Activated T-cell treated with anti-CD3 and anti-CD28 coated beads, Interleukin-2, amount 50 U/mL, for 72 hours (primary cell): ENCODE measurements at places on chromosomes 13 and 19. TPM values are rescaled to one million over a fixed set of nuclear protein-coding genes. Genes with fewer than 3 reads are reported as not detected.

- H3K27ac ChIP-seq = peak within 1 kb of the TSS; percentile 61
- peaks cover 76% of the 10 kb centered on the region for H3K4me1 ChIP-seq
- peaks cover 66% of the 10 kb centered on the region for H3K27me3 ChIP-seq
Observed at GRCh38 chr19:10289836-10290356, at the start of gene ICAM5. Gene ICAM5 (plus strand): TSS chr19:10289952. CDS start chr19:10290044, 92 bp downstream.

GIPR gene
- 5.9 TPM for total RNA-seq

LGALS7 gene
- total RNA-seq = not detected

DNA sequence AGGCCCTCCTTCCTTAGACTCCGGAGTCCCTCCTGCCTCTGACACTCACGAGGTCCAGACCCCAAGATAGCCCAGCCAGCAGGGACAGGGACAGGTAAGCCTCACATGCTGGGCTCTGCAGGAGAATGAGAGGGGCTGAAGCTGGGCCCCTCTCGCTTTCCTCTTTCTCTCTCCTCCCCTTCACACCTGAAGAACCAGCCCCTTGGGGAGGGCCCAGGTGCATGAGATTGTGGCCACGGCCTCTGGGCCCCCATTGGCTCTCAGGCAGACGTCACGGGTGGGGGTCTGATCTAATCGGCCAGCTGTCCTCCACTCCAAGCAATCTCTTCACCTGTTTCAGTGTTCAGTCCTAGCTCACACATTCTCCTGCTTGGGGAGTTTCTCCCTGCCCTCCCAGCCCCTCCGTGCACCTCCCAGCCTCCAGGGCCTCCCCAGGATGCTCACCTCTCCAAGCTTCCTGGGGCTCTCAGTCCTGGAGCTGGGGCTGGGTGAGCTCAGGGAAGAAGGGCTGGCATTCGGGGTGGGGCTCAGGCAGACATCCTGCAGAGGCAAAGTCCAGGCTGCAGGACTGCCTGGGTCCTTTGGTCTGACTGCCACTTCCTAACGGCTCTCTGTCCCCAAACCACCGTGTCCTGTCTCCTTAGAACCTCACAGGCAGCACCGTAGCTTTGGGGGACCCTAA lies 2.8 kb downstream of the TMEM150B start:
- H3K4me1 ChIP-seq = no peaks in the 10 kb centered on the region
- H3K4me3 ChIP-seq = no peak overlapping the region
- H3K36me3 ChIP-seq = no peaks in the 10 kb centered on the region

ZNF525 gene
- total RNA-seq = 27.0 TPM

DNA sequence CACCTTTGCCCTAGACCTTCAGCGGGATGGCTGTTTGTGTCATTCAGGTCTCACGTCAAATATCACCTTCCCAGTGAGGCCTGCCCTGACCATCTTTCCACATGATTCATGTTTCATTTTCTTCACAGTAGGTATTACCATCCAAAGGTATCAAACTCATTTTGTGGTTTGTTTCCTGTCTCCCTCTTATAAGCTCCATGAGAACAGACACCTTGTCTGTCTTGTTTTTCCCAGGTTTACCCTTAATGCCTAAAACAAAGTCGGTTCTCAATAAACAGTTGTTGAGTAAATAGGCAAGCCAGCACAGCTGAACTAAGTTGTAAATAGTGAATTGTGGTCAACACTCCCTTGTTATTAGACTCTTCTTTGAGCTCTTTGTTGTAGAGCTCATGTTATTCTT lies 122.6 kb upstream of the GJB6 start:
- no peak overlapping the region for H3K27ac ChIP-seq
- H3K27me3 ChIP-seq = no peaks in the 10 kb centered on the region
- no peak overlapping the region for H3K4me3 ChIP-seq
- peaks cover 26% of the 10 kb centered on the region for H3K4me1 ChIP-seq
- no peaks in the 10 kb centered on the region for H3K36me3 ChIP-seq

GRCh38 chr13:112131713-112132113 lies 64.8 kb downstream of the SOX1 start:
- H3K36me3 ChIP-seq = no peaks in the 10 kb centered on the region
- DNase-seq = no peak
- peaks cover 11% of the 10 kb centered on the region for H3K27me3 ChIP-seq
- no peak overlapping the region for H3K27ac ChIP-seq
- no peaks in the 10 kb centered on the region for H3K4me1 ChIP-seq

DNA sequence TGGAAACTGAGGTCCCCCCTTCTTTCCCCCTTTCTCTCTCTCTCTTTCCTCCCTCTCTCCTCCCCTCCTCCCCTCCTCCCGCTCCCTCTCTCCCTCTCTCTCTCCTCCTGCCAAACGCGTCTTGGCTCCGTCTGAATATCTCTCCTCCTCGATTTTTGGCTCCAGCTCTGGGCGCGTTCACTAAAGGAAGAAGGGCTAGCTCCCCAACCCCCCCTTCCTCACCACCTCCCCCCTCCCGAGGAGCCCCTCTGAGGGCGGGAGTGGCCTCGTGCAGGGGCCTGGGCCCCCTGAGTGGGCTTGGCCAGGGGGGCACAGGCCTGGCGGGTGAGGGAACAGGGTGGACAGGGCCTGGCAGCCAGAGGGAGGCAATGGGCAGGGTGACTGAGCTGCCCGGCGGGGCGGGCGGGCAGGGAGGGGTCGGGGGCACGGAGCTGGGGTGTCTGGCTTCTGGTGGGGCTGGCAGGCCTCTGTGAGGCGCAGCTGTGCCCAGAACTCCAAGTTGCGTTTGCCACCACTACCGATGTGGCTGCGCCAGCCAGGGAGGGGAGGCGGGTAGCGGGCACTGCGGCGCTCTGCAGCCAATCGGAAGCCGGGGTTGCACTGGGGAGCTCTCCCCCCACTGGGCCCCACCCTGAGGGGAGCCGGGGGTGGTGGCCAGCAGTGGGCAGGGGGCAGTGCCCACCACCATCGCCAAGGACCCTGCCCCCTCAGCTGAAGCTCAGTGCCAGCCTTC lies 7.1 kb downstream of the NFIX start:
- H3K36me3 ChIP-seq = no peaks in the 10 kb centered on the region
- no peaks in the 10 kb centered on the region for H3K4me1 ChIP-seq
- H3K27ac ChIP-seq = no peak overlapping the region
- no peak overlapping the region for H3K4me3 ChIP-seq
- H3K27me3 ChIP-seq = no peaks in the 10 kb centered on the region
- no peak for DNase-seq

CGB3 gene
- total RNA-seq = not detected

ZNF728 gene
- total RNA-seq = not detected

ZSWIM9 gene
- 13.1 TPM for total RNA-seq

- no peak for DNase-seq
- peak overlapping the region; percentile 64 for H3K4me3 ChIP-seq
- peak overlapping the region; percentile 70 for H3K27ac ChIP-seq
- no peaks in the 10 kb centered on the region for H3K27me3 ChIP-seq
- peaks cover 11% of the 10 kb centered on the region for H3K4me1 ChIP-seq
Observed at GRCh38 chr13:32472194-32472621, 44.3 kb upstream of the N4BP2L1 start.

- DNase-seq = no peak
- H3K27me3 ChIP-seq = no peaks in the 10 kb centered on the region
- H3K27ac ChIP-seq = no peak overlapping the region
- no peaks in the 10 kb centered on the region for H3K36me3 ChIP-seq
- no peaks in the 10 kb centered on the region for H3K4me1 ChIP-seq
- no peak overlapping the region for H3K4me3 ChIP-seq
Observed at GRCh38 chr13:59337070-59337469, 826.7 kb downstream of the DIAPH3 start.

KLK15 gene
- total RNA-seq = not detected

DNA sequence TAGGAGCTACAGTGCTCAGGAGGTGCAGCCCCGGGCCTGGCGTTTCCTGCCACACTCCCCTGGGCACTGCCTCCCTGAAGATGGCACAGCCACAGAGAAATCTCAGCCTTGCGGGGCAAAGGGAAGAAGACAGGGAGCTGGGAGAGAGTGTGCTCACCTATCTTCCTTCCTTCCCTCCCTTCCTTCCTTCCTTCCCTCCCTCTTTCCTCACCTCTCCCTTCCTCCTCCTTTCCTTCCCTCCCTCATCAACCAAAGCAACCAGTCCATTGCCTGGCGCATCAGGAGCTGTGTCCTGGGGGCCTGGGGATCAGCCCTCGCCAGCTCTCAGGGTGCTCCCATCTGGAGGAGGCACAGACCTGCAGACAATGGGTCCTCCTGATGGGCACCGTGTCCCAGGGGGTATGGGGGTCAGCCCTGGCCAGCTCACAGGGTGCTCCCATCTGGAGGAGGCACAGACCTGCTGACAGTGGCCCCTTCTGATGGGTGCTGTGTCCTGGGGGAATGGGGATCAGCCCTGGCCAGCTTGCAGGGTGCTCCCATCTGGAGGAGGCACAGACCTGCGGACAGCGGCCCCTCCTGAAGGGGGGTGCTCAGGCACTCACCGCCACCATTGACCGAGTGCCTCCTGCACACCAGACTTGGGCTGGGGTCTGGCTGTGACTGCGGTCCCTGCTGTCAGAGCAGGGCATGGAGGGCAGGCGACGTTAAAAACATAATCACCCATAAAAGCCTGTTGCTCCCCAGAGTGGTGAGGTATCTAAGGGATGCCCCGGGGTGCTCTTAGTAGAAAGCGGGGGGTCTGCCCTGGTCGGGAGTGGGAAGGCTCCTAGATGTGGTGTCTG lies 120.2 kb downstream of the URI1 start:
- no peak overlapping the region for H3K4me3 ChIP-seq
- no peaks in the 10 kb centered on the region for H3K36me3 ChIP-seq
- no peak overlapping the region for H3K27ac ChIP-seq
- peaks cover 6% of the 10 kb centered on the region for H3K27me3 ChIP-seq
- DNase-seq = no peak
- no peaks in the 10 kb centered on the region for H3K4me1 ChIP-seq

SOX1 gene
- total RNA-seq = not detected

DNA sequence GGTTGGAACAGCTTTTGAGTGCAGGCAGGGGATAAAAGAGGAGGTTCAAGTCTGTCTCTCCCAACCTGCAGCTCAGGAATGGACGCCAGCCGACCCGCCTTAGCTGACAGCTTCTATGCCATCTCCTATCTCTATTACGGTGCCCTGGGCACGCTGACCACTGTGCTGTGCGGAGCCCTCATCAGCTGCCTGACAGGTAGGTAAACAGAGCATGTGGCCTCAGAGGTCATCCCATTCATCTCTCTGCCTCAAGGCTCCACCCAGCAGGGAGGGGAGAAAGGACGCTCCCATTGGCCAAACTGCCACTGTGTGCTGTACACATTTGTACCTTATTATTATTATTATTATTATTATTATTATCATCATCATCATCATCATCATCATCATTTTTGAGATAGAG lies 16.5 kb downstream of the SLC5A5 start:
- H3K4me3 ChIP-seq = no peak overlapping the region
- DNase-seq = no peak
- H3K27me3 ChIP-seq = no peaks in the 10 kb centered on the region
- H3K36me3 ChIP-seq = peaks cover 2% of the 10 kb centered on the region
- no peak overlapping the region for H3K27ac ChIP-seq
